Fibroblast of skin of scalp (primary cell): ENCODE measurements at places on chromosomes 3 and 15.

DNA sequence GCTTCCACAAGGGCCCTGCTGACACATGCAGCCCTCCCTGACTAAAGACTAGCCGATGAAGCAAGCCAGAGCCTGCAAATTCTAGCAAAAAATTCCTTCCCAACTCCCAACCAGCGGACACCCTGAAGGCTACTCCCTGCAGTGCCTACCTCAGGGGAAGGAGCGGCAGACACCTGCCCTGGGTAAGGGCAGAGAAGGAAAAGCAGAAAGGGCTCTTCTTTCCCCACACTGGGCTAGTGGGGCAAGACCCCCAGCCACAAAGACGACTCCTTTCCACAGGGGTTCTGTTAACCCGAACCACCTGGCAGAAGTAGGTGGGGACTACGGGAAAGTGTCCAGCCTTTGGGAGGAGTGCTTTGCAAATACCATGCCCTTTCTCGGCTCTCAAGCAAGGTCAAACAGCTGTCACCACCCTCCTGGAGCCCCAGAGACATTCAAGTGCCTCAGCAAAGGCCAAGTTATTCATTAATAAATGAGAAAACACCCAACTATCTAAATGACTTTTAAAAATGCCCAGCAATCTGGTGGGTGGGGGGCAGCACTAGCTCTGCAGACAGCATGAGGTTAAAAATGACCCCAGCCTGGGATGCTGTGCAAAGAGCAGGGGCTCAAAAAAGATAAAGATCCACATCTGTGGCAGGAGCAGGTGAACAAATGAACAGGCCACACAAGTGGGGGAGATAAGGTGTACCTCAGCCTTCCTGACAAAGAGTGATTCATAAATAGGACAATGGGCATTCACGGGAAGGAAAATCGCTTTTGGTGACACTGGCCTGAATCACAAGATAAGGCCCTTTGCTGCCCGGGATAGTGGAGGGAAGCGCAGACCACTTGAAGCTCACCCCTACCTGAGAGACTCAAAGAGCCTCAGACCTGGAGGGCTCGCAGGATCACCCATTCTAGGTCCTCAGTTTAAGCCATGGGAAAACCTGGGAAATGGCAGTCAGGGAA lies 33.0 kb downstream of the CCDC12 start:
- no peak for DNase-seq

GRCh38 chr3:109028753-109029152 lies 75.1 kb upstream of the GUCA1C start:
- no peak for DNase-seq

DNA sequence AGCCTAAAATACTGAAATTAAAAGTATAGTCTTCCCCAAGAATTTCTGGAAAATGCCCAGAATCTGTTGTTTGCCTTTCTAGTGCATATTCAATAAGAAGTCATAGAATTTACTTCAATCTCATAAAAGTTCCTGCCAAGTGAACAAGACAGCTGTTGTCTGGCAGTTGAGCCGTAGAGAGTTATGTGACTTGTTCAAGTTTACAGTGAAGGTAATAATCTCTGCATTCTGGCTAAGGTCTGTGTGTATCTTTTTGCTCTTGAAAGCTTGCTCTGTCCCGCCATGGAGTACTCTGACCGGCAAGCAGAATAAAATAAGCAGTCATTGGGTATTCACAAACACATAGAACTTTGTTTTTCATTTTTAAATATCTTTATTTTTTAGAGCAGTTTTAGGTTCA lies 77.8 kb downstream of the GHSR start:
- no peak for DNase-seq

- DNase-seq: no peak
These were observed 66.2 kb upstream of the TTBK2 start for GRCh38 chr15:42986693-42987342.

- no peak for DNase-seq
These were observed 373.4 kb downstream of the OCA2 start for GRCh38 chr15:27725731-27726130.

DNA sequence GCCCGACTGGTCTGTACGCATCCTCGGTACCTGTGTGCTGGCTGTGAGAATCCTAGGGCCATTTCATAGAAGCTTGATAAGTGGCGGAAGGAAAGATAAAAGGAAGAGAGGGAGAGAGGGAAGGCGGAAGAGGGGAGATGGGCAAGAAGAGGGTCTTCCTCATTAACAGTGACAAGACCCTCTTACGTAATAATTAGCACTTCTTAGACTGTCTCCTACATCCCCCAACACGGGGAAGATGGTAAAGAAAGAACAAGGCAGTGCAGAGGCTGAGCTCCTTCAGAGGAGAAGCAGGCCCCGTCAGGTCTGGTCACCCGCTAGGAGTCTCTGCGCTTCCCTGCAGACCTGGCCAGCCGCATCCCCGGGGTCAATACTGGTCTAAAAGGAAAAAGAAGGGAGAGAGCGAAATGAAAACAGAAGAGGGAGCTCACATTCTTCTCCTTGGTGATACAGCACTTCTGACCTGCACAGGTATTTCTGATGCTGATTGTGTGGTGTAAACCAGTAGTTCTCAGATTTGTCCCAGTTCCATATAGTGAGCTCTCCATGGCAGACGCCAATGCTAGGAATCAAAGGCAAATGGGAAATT lies 19.0 kb upstream of the FAM240A start:
- no peak for DNase-seq

DNA sequence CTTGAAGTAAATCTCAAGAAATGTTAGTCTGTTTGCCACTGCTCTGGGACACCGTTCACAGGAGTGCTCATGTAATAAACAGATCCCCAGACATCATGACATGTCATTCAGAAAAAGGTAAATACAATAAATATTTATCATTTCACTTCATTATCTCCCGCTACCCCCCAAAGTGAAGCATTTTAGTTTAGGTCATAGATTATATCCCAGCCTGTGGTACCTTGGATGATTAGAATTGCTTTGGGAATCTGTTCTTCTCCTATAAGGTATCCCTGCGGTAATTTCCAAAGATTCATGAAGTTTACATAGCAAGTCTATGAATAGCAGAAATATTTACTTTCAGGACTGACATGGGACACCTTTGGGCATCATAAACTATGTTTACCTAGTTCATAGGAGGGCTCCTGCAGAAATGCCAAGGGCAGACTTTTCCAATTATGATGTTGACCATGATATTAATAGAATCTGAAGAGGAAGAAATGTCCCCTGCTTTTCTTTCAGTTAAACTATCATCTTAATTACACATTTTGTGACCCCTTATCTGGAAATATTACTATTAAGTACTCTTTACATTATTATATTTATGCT lies 268.0 kb downstream of the NAALADL2 start:
- DNase-seq: no peak
